RPMI7951 (cell line): ENCODE measurements at places on chromosomes 4 and X.

- DNase-seq, result peak; percentile 32
These were observed at the start of gene RNF175 for GRCh38 chr4:153759407-153760316. Gene RNF175 (minus strand): TSS chr4:153760024. CDS start chr4:153759862, 162 bp downstream.

GRCh38 chr4:11514779-11515419 is 86.2 kb upstream of the HS3ST1 start:
- no peak for DNase-seq

- peak; percentile 53 for DNase-seq
These were observed 240.5 kb downstream of the GRIA3 start for GRCh38 chrX:123424546-123424945.

GRCh38 chr4:127469542-127469941 is 163.2 kb upstream of the INTU start:
- DNase-seq, result no peak

GRCh38 chr4:136557396-136557795 is 974.9 kb downstream of the PCDH18 start:
- no peak for DNase-seq

DNA sequence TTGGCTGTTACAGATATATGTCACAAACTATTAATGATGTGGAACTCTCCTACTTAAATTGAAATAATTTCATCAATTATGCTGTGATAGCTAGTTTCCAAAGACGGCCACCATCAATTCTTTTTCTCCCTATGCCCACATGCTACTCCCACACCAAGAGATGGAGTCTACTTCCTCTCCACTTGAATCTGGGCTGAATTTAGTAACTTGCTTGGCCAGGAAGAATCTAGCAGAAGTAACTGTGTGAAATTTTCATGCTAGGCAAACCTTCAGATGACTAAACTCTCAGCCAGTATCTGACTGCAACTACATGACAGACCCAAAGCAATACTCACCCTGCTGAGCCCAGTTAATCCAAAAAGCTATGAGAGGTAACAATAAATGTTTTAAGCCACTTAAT is 3.2 kb downstream of the SEPSECS start:
- DNase-seq, result no peak

- no peak for DNase-seq
These were observed 135.3 kb upstream of the IL1RAPL2 start for GRCh38 chrX:104430742-104431119.

GRCh38 chr4:72022553-72022952 is 9.2 kb upstream of the NPFFR2 start:
- DNase-seq, result no peak

- no peak for DNase-seq
These were observed 29.7 kb downstream of the PDHA1 start for GRCh38 chrX:19373351-19373891.

GRCh38 chrX:124282580-124282979 is 49.9 kb upstream of the TEX13D start:
- peak; percentile 23 for DNase-seq

GRCh38 chr4:55706541-55706940 is 70.4 kb upstream of the NMU start:
- DNase-seq, result no peak

DNA sequence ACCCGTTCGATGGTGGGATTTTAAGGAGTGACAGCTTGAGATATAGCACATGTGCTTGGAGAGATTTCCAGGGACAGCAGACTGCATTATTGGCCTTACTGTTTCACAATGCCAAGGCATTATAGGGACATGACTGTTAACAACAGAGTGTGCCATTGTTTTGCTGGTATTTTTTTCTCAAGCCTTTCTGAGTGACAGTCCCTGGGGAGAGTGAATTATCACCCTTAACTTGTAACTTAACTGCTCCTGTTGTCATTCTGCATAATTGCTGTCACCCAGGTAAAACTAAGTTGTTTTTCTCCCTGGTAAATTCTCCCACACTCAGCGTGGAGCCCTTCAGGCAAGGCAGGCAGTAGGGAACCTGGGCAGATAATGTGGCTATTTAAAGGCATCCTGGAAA is 989.2 kb upstream of the LCORL start:
- DNase-seq, result no peak

GRCh38 chrX:145881175-145881995 is 63.8 kb downstream of the SLITRK2 start:
- no peak for DNase-seq

DNA sequence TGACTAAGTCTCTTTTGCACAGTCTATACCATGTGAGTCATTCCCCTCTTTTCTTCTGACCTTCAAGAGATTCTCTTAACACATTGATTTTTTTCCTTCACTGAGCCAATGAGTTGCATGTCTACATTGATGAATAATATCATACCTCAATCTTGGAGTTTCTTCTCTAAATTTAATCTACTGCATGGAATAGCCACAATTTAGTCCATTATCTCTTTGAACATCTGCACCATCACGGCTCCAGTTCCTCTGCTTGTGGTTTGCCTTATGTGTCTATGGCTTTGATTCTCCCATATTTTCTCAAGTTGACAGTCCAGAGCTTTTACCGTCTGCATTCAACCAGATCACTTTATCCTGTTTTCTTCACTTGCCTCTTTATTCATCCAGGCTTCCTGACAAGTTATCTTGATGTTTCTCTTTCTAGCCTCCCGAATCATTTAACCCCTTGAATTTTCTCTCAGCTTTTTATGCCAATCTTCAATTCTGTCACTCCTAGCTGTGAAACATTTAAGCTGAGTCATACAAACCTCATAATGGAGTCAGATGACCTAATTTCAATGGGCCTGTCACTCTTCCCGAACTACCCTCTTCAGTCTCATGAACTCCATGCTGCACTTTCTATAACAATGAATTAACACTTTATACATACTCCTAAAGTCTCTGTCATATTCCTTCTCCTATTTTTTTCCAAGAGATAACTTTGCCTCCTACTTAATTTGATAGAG is 222.3 kb downstream of the CPE start:
- no peak for DNase-seq

- peak; percentile 66 for DNase-seq
These were observed 1137.6 kb downstream of the C4orf33 start for GRCh38 chr4:130233377-130234047.

- DNase-seq, result no peak
These were observed 163.3 kb upstream of the SPOCK3 start for GRCh38 chr4:167397586-167397985.

- DNase-seq, result peak; percentile 13
These were observed 2023.0 kb upstream of the AGA start for GRCh38 chr4:179465131-179465797.

- no peak for DNase-seq
These were observed 55.4 kb upstream of the RASSF6 start for GRCh38 chr4:73675623-73676022.

DNA sequence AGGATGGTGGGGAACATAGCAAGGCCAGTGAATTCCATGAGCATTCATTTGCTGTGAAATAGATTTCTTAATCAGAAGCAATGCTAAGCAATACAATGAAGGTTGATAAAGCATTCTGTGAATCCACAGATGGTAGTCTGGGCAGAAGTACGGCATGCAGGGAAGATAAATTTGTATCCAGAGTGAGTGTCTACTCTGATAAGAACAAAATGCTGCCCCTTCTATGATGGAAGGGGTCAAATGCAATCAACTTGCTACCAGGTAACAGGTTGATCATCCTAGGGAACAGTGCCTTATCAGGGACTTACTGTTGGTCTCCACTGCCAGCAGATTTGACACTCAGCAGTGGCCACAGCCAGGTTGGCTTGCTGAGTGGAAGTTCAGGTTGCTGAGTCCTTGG is 189.4 kb downstream of the MAB21L2 start:
- no peak for DNase-seq

DNA sequence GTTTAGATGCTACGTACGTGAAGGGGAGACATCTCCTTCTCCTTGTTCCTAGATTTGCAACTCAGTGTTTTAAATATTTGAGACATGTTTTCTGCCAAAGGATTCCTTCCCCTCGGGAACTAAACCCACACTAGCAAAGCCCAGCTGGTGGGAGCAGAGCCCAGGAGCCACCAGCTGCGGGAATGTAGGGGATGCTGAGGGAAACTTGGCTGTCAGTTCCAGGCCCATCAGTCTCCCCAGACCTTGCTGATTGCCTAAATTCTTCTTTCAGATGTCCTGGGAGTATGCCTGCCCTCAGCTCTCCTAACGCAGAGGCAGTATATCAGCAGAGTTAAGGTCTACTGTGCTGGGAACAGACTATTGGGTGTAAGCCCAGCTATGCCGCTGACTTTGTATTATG is 630.0 kb upstream of the TENM3 start:
- no peak for DNase-seq

DNA sequence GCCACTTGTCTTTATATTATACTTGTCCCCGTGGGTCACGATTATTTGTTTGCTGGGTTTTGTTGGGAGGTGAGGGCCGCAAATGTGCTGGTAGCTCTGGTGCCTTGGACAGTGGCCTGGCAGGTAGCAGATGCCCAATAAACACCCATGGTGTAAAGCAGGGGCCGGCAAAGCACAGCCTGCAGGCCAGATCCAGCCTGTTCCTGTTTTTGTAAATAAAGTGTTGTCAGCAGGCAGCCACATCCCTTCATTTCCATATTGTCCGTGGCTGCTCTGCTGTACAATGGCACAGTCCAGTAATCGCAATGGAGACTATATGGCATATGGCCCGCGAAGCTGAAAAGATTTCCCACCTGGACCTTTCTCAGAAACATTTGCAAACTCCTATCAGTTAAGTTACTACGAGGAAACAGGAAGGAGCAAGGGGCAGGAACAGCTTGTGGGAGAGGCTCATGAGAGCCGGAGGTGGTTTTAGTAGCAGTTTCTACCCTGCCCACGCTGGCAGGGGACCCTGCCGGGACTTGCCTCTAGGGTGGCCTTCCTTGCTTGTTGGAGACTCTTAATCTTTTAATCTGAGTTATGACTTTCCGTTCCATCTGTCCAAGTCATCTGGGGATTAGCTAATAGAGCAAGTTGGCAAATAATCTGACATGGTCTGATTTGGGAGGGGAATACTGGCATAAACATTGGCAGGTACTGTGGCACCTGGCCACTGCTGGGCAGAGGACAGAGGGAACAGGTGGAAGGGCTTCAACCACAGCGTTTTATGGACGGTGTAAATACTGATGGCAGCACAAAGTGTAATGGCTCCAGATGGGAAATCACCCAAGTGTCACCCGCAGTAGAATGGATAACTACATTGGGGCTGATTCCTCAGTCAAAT is 19.6 kb downstream of the CLCN4 start:
- DNase-seq, result no peak

GRCh38 chr4:7051905-7052304 is 8.7 kb downstream of the TADA2B start:
- DNase-seq, result no peak

DNA sequence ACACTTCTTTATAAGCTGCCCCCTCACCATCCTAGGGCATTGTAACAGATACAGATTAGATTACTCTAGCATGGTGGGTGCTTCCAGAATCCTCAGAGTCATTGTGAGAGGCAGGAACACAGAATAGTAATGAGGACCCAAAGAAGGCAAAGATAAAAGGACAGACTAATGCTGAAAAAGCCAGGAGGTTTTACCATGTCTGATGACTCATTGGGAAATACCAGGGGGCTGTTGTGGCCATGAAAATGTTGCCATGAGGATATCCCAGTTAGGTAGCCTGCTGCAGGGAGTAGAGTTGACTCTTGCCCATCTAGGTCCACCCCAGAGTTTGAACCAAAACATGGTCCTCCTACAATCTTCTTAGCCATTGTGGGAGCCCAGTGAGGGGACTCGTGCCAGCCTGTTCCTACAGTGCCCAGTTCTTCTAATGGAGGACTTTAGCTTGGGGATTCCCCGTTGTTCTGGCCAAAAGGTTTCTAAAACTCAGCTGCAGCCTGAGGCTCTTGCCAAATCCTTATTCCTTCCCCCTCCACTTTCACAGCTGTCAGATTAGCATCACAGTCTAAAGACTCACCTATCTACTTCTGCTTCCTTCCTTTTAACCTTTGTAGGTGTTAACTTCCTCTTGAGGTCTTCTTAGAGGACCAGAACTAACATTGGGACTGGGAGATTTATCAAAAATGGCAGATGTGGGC is 586.0 kb upstream of the AADAT start:
- no peak for DNase-seq

DNA sequence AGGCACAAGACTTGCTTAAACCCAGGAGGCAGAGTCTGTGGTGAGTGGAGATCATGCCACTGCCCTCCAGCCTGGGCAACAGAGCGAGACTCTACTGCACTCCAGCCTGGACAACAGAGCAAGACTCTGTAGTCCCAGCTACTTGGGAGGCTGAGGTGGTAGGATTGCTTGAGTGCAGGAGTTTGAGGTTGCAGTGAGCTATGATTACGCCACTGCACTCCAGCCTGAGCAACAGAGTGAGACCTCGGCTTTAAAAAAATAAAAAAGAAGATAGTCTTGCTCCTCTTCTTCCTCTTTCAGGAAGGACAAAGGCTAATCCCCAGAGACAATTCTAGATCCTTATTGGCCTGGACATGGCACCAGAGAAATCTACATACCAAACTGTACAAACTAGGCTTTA is 5.7 kb upstream of the PPEF2 start:
- no peak for DNase-seq

- DNase-seq, result no peak
These were observed 217.9 kb downstream of the HS6ST2 start for GRCh38 chrX:132740316-132741123.

DNA sequence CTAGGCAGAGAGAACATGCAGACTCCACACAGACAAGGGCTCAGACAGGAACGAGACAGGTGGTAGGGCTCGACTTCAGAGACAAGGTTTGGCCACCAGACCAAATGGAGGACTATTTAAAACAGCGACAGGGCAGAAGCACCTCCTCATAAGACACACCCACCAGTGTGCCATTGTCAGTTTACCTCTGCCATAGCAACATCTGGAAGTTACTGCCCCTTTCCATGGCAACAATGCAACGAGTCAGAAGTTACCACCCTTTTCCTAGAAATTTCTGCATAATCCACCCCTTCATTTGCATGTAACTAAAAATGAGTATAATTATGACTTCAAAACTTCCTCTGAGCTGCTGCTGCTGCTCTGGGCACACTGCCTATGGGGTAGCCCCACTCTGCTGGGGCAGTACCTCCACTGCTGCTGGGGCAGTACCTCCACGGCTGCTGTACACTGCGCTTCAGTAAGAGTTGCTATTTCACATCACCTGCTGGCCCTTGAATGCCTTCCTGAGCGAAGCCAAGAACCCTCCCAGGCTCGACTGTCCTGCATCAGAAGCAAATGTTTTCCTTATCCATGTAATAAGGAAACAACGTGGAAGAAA is 2222.3 kb upstream of the AGA start:
- DNase-seq, result no peak

DNA sequence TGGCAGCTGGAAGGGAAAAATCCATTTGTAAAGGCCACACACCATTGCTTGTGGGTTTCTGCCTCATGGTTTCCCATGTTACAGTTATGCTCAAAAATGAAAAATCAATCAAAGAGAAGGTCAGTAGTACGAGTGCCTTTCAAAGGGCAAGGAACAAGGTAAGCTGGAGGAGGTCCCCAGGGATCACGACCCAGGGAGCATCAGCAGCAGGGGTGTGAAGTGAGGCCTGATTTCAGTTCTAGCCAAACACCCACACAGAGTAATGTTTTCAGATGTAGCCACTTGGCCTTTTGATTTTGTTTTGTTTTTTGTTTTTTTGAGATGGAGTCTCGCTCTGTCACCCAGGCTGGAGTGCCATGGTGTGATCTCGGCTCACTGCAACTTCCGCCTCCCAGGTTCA is 69.4 kb upstream of the AFAP1 start:
- DNase-seq, result no peak
